Natural killer cell (primary cell): ENCODE measurements at places on chromosomes 16 and 17. TPM values are rescaled to one million over a fixed set of nuclear protein-coding genes. Genes with fewer than 3 reads are reported as not detected.
A peak's percentile ranks its signal among the peaks of the same experiment; 100 is the strongest.

Gene TBC1D3C
- 1.2 TPM for total RNA-seq

DNA sequence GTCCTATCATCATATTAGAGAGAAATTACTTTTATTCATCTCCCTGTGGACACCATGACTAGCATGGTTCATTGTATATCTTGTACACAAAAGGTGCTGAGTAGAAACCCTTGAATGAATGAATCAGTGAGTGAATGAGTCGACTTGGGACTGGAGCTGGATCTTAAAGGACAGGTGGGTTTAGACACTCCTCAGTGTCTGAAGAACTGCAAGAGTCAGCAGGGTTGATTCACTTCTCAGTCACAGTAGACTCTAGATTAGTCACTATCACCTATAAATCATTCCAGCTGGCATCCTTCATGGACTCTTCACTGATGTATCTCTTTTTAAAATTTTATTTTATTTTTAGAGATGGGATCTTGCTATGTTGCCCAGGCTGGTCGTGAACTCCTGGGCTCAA, 30.1 kb upstream of the PMFBP1 start:
- H3K27ac ChIP-seq: peak overlapping the region; percentile 9
- peaks cover 14% of the 10 kb centered on the region for H3K4me1 ChIP-seq
- no peak for DNase-seq
- H3K36me3 ChIP-seq: no peaks in the 10 kb centered on the region

DNA sequence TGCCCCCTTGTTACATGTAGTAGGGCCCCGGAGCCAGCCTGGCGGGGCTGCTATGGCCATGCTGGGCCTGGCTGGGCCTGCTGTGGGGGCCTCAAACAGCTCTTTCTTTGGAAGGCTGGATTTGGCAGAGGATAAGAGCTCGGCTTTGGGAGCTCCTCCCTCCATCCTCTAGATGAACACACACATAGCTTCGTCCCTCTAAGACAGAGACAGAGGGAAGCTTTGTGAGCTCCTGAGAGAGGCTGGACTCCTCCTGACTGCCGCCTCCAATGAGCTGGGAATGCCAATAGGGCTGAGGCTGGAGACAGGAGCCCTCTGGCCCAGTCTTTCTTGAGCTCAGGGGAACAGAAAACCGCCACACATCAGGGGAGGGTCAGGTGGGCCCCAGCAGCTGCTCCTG, 37.3 kb upstream of the CDC42EP4 start:
- H3K27me3 ChIP-seq: no peaks in the 10 kb centered on the region
- DNase-seq: no peak
- H3K4me1 ChIP-seq: no peaks in the 10 kb centered on the region
- H3K36me3 ChIP-seq: no peaks in the 10 kb centered on the region
- no peak overlapping the region for H3K4me3 ChIP-seq

Gene ABCC3
- total RNA-seq: 5.9 TPM

Gene ADORA2B
- total RNA-seq: 0.41 TPM

DNA sequence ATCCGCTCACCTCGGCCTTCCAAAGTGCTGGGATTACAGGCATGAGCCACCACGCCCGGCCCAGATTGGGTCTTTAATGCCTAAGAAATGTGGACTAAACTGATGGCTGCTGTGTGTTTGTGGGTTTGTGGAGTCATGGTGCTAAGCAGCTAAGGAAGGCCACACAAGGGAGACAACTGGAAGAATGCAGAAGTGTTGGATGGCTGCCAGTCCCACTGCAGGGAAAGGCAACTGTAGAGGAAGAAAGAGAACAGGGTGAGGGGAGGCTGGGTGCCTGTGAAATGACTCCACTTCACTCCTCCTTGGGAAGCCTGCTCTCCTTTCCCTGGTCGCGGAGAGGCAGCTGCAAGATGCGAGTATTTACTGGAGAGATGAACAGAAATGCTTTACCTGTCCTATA, 23.5 kb upstream of the SIAH1 start:
- no peak overlapping the region for H3K27ac ChIP-seq
- H3K27me3 ChIP-seq: no peaks in the 10 kb centered on the region
- H3K4me1 ChIP-seq: no peaks in the 10 kb centered on the region
- no peak for DNase-seq

GRCh38 chr17:68603027-68603426, 1.9 kb upstream of the FAM20A start:
- H3K4me1 ChIP-seq: peaks cover 14% of the 10 kb centered on the region
- H3K4me3 ChIP-seq: no peak overlapping the region
- H3K27ac ChIP-seq: no peak overlapping the region
- peaks cover 24% of the 10 kb centered on the region for H3K27me3 ChIP-seq
- DNase-seq: no peak
